NCI-H2081 treated with DMSO at 0.1 percent for 48 hours (cell line): ENCODE measurements at places on chromosomes 1 and 21.

- DNase-seq, result no peak
Observed at GRCh38 chr1:213585959-213586586, 401.7 kb upstream of the PROX1 start.

- no peak for DNase-seq
Observed at GRCh38 chr1:118290571-118290970, 105.5 kb upstream of the SPAG17 start.

- no peak for DNase-seq
Observed at GRCh38 chr1:39699419-39699818, 8.2 kb upstream of the HPCAL4 start.

GRCh38 chr1:58821309-58821708 lies 37.5 kb upstream of the JUN start:
- no peak for DNase-seq

DNA sequence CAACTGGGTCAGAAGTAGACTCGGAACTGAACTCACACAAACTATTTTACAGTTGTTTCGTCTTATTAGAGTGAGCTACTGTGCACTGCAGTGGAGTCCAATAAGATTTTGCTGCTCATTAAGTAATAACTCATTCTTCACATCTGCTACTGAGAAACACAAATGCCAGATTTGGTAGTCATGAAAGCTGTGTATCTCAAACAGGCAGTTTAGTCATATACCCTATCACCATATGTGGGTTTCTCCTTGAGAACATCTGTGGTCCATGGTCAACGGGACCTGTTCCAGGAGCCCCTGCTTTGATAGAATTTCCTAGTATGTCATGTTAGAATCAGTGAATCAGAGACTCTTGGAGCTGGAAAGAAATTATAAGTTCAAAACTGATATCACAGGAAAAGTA lies 60.4 kb downstream of the ALG14 start:
- no peak for DNase-seq

DNA sequence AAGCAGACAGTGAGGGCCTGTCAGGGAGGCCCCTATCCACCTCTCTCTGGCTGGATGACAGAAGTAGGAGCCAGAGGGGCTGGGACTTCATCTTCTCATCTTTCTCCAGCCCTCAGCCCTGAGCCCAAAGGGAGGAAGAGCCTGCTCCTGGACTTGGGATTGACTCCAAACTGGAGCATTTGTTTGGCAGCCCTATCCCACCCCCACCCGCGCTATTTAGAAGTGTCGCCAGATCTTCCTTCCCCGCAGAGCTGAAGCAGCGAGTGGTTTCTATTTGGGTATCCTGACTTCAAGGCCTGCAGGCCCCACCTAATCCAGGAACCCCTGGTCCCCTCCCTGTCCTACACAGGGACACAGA lies 9.6 kb downstream of the NES start:
- DNase-seq, result no peak
